ENCODE measurements at places on chromosomes 12 and 14. TPM values are rescaled to one million over a fixed set of nuclear protein-coding genes. Genes with fewer than 3 reads are reported as not detected.

GRCh38 chr12:88011755-88012154 lies 17.4 kb downstream of the C12orf50 start:
- peaks cover 4% of the 10 kb centered on the region for H3K36me3 ChIP-seq
- H3K4me1 ChIP-seq = no peaks in the 10 kb centered on the region
- no peak for DNase-seq
- no peak overlapping the region for H3K4me3 ChIP-seq

GRCh38 chr12:48980953-48981756 lies 3.0 kb downstream of the WNT1 start:
- H3K4me1 ChIP-seq = peaks cover 33% of the 10 kb centered on the region
- peak; percentile 65 for DNase-seq
- H3K4me3 ChIP-seq = peak overlapping the region; percentile 68

GRCh38 chr12:96526110-96526509 lies 36.7 kb downstream of the CFAP54 start:
- no peak for DNase-seq
- no peaks in the 10 kb centered on the region for H3K27me3 ChIP-seq
- H3K4me1 ChIP-seq = peaks cover 20% of the 10 kb centered on the region
- no peak overlapping the region for H3K4me3 ChIP-seq
- H3K27ac ChIP-seq = no peak overlapping the region

CYP46A1 gene
- 0.57 TPM for total RNA-seq

TM9SF1 gene
- 29.2 TPM for total RNA-seq

ERG28 gene
- total RNA-seq = 29.4 TPM

DNA sequence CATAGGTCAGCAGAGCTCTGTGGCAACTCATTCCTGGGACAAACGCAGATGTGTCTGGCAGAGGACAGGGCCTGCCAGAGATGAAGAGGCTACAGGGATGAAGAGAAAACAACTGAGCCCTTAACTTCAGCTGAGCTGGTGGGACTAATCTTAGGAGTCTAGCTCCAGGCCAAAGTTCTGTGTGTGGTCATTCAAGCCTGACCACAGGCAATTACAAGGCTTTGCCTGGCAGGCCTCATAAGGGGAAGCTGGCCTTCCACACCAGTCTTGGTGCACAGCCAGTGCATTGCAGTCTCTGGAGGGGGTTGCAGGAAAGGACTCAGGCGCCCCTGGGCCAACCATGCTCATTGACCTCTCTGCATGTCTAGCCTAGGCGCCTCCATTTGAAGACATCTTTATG lies 127.6 kb upstream of the DAAM1 start:
- DNase-seq = no peak
- H3K4me1 ChIP-seq = no peaks in the 10 kb centered on the region
- H3K27me3 ChIP-seq = no peaks in the 10 kb centered on the region
- H3K27ac ChIP-seq = no peak overlapping the region

- DNase-seq = no peak
- H3K27me3 ChIP-seq = no peaks in the 10 kb centered on the region
- no peak overlapping the region for H3K27ac ChIP-seq
- H3K36me3 ChIP-seq = peaks cover 10% of the 10 kb centered on the region
- peaks cover 24% of the 10 kb centered on the region for H3K4me1 ChIP-seq
These were observed 81.3 kb downstream of the WDR20 start for GRCh38 chr14:102221026-102221425.

GRCh38 chr14:84401631-84402030 lies 1128.3 kb upstream of the FLRT2 start:
- H3K4me3 ChIP-seq = no peak overlapping the region
- H3K27ac ChIP-seq = no peak overlapping the region
- H3K36me3 ChIP-seq = peaks cover 11% of the 10 kb centered on the region
- peaks cover 32% of the 10 kb centered on the region for H3K4me1 ChIP-seq

GPR132 gene
- total RNA-seq = 0.09 TPM

PPM1H gene
- 37.1 TPM for total RNA-seq

GRCh38 chr12:59452746-59453145 lies 143.1 kb upstream of the SLC16A7 start:
- peaks cover 7% of the 10 kb centered on the region for H3K4me1 ChIP-seq
- no peaks in the 10 kb centered on the region for H3K36me3 ChIP-seq
- H3K27ac ChIP-seq = no peak overlapping the region
- DNase-seq = no peak
- H3K27me3 ChIP-seq = no peaks in the 10 kb centered on the region

DNA sequence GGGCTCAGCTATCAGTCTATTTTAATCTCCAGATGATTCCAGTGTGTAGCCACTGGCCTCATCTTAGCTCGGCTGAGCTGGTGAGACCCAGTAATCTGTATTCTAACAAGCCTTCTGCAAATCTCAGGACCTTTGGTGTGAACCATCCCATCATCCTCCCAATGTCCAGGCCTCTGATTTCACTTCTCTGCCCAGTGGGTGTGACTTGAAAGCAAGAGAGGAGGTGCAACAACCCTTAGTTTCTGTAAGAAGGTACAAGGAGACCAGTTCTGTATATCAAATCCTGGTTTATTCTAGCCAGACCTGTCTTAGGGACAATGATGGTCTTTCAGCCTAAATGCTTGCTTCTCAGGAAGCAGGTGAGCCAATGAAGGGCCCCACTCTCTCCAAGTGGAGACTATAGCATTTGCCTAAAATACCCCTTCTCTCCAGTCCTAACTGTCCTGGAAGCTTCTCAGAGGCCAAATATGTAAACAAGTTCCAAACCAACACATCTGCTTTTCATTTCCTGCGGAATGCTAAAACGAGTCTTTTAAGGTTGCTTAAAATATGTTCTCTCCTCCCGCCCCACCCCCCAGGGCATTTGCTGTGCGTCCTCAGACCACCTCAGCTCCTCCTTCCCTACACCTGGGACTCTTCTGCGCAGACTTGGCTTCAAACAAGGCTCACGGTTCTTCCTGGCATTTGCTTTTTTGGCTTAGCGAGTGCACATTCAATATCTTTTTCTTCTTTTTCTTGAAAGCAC lies 78.4 kb upstream of the FUT8 start:
- peak overlapping the region; percentile 59 for H3K4me3 ChIP-seq
- no peaks in the 10 kb centered on the region for H3K36me3 ChIP-seq
- H3K27ac ChIP-seq = peak overlapping the region; percentile 92
- peak; percentile 56 for DNase-seq

Data from WTC11 (cell line).